Naive thymus-derived CD4-positive, alpha-beta T cell (primary cell): ENCODE measurements at places on chromosomes 2 and 18. TPM values are rescaled to one million over a fixed set of nuclear protein-coding genes. Genes with fewer than 3 reads are reported as not detected.

Gene COL6A3
- 2.7 TPM for total RNA-seq

GRCh38 chr2:31341351-31341750 is 73.2 kb downstream of the XDH start:
- no peak overlapping the region for H3K27ac ChIP-seq
- no peaks in the 10 kb centered on the region for H3K27me3 ChIP-seq
- no peaks in the 10 kb centered on the region for H3K36me3 ChIP-seq
- no peak for DNase-seq

Gene SNTG2
- total RNA-seq: not detected in 2 replicates

- no peak overlapping the region for H3K4me3 ChIP-seq
- H3K27ac ChIP-seq: no peak overlapping the region
- no peaks in the 10 kb centered on the region for H3K36me3 ChIP-seq
- no peaks in the 10 kb centered on the region for H3K4me1 ChIP-seq
- no peaks in the 10 kb centered on the region for H3K27me3 ChIP-seq
Observed at GRCh38 chr2:198072655-198073054, 268.3 kb downstream of the PLCL1 start.

GRCh38 chr2:214648520-214648919 is 161.0 kb downstream of the BARD1 start:
- DNase-seq: no peak
- no peaks in the 10 kb centered on the region for H3K4me1 ChIP-seq
- H3K27me3 ChIP-seq: no peaks in the 10 kb centered on the region
- H3K4me3 ChIP-seq: no peak overlapping the region
- no peak overlapping the region for H3K27ac ChIP-seq
- no peaks in the 10 kb centered on the region for H3K36me3 ChIP-seq
